ENCODE measurements at places on chromosomes 7 and 10.

DNA sequence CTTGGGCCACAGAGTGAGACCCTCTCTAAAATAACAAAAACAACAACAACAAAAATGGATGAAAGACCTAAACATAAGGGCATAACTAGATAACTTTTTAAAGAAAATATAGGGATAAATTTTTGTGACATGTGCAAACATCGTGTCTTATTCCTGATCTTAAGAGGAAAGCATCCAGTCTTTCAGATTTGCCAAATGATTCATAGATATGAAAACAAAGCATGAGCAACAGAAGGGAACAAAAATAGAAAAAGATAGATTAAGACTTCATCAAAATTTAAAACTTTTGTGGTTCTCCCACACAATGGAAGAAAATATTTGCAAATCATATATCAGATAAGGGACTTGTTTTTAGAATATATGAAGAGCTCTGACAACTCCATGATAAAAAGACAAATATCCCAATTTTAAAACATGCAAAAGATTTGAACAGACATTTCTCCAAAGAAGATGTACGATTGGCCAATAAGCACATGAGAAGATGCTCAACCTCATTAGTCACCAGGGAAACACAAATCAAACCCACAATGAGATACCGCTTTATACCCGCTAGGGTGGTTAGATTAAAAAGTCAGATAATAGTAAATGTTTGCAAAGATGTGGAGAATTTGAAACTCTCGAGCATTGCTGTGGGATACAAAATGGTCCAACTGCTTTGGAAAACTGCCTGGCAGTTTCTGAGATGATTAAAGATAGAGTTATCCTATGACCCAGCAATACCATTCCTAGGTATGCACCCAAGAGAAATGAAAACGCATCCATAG, 20.3 kb downstream of the PPIF start:
- no peak for DNase-seq

GRCh38 chr7:4687956-4688355, 5.9 kb downstream of the FOXK1 start:
- DNase-seq: no peak

DNA sequence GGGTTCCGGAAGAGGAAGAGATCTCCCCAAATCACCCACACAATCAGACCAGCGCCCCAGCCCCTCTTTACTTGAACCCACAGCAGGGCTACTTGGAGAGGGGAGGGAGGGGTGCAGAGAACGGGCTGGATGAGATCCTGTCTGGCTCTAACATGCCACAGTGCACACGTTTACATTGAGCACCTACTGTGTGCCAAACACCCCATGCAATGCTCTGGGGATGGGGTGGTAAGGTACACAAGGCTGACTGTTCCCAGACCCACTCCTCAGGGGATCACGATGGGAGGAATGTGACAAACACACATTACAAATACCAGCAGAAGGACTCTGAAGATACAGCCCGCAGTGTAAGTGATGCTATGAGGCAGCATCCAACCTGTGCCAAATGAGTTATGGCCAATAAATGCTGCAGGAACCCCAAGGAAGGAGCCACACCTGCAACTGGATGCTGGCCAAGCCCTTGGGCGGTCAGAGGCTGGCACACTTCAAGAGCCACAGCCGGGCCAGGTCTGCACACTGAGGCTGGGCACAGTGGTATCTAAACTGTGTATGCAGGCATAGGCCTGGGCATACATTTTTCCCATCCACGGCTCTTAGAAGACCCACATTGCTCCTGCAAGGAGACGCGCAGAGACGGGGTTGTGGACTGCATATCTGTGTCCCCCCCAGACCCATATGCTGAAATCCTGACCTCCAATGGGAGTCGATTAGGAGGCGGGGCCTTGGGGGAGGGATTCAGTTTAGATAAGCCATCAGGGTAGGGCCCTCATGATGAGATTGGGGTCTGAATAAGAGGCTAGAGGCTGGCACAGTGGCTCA, 6.4 kb downstream of the SPOCK2 start:
- no peak for DNase-seq

GRCh38 chr10:32340596-32341180, 6.3 kb downstream of the EPC1 start:
- DNase-seq: no peak

DNA sequence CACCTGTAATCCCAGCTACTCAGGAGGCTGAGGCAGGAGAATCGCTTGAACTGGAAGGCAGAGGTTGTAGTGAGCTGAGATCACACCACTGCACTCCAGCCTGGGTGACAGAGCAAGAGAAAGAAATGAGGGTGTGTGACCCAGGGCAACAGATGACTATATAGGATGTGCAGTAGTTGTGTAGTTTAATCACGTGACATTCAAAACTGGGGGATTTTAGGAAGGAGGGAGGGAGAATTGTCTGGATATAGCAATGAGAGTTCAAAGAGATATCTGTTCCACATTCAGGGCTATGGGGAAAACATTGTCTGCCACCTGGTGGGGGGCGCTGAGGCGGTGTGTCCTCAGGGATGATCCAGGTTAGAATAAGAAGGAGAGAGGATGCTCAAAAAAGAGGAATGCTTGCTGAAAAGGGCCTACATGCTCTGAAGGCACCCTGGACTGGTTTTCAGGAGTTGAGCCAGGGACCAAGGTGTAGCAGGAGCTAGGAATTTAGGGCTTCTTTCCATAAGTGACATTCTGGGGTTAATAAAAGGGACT, 7.8 kb upstream of the ZYX start:
- no peak for DNase-seq

DNA sequence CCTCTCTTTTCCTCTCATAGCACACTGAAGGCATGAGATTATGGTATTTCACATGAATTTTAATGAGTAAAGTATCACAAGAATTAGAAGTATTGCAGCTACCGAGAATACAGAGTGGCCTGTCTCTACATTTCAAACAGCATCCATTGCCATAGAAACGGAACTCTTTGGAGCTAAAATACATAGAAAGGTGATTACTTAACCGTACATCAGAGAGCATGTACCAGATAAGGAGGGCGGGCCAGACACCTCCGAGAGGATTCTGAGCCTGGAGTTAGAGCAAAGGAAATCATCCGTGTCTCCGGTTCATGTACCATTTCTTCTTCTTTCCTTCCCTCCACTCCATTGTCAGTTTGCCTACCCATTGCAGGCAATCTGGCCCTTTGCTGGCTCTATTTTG, 196.7 kb downstream of the KLF6 start:
- DNase-seq: no peak

- no peak for DNase-seq
Observed at GRCh38 chr10:26780793-26781601, 79.8 kb downstream of the ABI1 start.

DNA sequence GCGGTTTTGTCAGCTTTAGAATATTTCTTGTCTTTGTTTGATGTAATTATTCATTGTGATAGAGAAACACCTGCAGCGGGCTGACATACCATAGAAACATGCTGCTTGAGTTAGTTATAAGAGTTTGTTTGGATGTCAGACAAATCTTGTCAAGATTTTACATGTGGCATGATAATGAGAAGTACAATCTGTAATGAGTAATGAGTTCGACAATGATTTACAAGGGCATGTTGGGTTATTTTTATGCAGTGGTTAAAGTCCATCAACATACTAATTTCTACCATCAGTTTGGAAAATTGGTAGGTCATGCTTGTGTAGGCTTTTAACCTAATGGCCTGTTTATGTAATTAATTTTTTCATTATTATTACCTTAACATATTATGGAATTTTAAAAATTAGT, 31.3 kb downstream of the FZD1 start:
- DNase-seq: no peak

DNA sequence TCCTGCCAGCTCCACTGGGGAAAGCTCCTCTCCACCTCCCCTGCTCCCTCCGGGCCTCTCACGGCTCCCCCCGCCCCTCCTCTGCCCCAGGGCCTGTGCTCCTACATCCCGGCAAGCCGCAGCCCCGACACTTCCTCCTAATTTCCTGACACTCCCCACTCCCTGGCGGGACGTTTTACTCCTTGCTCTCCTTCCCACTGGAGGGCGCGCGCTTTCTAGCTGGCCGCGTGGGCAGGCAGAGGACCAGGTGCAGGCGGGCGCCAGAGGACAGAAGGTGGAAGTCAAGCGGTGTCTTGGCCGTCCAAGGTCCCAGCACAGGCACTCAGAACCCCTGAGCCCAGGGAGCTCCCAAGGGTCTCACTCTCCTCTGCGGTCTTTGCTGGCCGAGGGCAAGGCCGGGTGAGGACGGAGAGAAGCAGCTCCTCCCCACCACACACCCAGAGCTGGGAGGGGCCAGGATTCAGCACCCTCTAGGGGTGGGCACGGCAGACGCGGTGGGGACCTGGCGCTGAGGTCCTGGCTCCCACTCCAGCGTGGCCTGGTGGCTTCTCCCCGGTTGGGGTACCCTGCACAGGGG, 19.1 kb downstream of the ADAM8 start:
- no peak for DNase-seq

DNA sequence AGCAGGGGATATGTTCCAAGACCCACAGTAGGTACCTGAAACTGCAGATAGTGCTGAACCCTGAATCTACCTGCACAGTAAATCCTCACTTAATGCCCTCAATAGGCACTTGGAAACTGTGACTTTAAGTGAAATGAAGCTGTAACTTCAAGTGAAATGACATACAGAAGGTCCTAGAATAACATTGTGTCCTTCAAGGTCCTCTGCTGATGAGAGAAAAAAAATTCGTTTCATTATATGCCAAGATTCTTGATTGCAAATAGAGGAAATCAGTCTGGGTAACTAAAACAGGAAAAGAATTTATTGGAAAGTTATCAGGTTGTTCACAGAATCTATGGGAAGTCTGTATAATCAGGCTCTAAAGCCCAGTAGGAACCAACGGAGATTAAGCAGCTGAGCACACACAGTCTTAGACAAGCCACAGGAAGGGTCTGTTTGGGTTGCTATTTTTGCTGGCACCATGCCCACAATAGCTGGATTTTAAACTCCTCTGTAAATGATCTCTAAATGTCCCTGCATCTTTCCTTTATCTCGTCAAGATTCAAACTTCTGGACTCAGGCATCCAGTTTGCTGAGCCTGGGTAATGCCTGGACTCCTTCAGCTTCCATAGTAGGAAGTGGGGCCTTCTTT, 57.5 kb downstream of the EXOC4 start:
- DNase-seq: no peak

- DNase-seq: no peak
Observed at GRCh38 chr7:48180981-48181380, 9.7 kb downstream of the ABCA13 start.

GRCh38 chr10:100109670-100110069, 28.0 kb upstream of the CPN1 start:
- no peak for DNase-seq

GRCh38 chr10:34813626-34814222, 1.4 kb downstream of the PARD3 start:
- DNase-seq: no peak

GRCh38 chr10:29784175-29784773, 149.5 kb upstream of the SVIL start:
- DNase-seq: no peak

DNA sequence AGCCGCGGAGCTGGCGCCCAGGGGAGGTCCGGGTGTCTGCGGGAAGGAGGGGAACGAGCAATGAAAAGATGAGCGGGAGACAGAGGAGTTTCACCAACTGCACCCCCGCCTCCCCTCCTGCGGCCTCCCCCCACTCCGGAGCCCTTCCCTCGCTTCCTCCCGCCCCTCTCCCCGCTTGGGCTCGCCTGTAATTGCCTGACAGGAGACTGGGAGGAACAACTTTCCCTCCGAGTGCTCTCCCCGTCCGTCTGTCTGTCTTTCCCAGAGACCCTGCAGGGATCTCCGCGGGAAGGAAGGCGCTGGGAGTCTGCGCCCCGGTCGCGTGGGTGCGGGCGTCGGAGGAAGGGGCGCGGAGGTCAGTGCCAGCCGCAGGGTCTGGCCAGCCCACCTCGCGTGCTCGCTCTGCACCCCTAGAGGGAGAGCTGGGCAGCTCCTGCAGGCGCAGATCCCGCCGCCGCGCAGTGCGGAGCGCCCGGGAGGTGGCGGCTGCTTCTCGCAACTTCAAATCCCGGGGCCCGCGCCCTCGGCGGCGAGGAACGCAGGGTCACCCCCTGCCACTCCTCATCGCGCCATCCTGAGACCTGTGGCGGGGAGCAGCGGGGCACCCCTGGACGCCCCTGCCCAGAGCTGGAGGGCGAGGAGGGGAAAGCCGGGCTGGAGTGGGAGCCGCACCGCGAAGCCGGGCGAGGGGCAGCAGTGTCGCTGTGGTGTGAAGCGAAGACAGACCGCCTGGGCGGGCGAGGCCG, 511 bp upstream of the NRP1 start:
- DNase-seq: no peak

Data from esophagus squamous epithelium (tissue), 5 donors.